HFF-Myc (cell line): ENCODE measurements at places on chromosomes 3 and 15.

GRCh38 chr15:33158366-33158765, 36.1 kb downstream of the FMN1 start:
- no peak for DNase-seq

DNA sequence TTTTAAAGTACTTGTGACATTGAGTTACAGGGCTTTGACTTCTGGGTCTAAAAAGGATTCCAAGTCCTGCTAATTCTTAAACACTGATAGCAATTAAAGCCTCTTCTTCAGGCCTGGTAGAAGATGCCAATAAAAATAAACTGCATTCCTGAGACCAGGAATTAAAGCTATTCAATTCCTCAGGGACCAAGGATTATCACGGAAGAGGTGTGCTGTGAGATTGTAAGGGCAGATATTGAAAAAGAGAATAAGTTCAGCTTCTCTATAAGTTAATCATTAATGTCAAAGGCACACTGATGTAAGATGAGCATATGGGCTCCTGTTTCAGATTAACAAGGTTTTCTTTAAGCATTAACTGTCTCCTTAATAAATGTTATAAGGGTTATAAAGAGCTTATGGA, 611.3 kb downstream of the SI start:
- DNase-seq, result no peak

GRCh38 chr3:52231502-52232278, 6.2 kb upstream of the TLR9 start:
- DNase-seq, result no peak

GRCh38 chr3:183074261-183074660, 25.0 kb downstream of the MCCC1 start:
- no peak for DNase-seq

DNA sequence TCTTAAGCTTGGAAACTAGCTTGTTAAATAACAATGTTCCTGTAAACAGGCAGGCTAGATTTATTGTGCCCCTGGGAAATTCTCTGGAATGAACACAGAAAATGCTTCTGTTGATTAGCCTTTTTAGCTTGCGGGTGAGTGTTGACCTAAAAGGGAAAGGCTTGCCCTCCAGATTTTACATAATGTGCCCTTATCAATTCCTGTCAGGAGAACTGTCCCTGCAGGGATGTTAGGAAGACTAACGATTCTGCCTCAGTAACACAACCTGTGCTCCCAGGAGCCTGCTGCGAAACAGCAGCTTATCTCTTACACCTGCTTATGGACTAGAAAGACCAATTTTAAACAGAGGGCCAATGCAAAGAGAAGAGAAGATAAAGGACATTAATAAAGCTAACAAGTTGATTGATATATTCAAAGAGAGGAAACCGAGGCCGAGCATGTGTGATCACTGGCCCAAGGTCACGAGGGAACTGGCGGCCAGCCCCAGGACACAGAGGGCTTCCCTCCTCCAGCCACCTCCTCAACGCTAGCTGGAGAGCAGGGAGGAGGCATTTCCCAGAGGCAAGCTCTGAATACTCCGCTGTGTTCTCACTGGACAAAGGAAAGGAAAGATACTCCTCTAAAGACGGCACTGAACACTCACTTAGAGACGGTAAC, 48.4 kb upstream of the TJP1 start:
- DNase-seq, result no peak

- DNase-seq, result no peak
These were observed 533.0 kb upstream of the SEMA6D start for GRCh38 chr15:47184003-47184907.

DNA sequence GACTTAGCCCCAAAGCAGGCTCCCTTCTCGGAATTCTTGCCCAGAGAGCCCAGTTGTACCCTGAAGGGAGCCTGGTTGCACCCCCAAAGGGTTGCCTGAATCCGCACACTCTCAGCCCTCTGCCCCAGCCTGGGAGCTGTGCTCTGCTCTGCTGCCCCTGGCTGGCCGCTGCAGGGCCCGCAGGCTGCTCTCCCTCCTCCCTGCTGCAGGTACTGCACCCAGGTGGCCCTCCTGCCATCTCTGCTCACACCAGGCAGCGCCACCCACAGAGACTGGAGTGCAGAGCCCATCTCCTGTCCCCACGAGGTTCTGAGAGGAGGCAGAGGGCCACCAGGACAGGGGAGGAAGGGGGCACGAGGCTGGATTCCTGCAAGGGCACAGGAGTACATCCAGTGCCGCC, 134.2 kb upstream of the NSMCE3 start:
- no peak for DNase-seq

DNA sequence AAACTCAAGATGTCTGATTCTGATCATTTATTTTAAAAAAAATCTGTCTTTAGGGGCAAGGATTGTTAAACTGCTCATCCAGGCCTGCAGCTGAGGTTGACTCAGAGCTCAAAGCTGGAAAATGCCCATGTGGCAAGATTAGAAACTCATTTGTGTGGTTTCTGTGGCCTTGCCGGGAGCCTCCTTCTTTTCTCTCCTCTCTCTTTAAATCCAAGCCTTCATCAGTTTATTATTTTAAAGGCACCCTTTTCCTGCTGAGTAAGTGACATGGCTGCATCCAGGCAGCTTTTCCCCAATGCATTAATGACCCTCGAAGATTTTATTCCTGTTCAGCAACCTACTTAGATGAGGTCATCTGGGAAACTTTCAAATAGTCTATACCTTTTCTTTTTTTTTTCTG, 221.3 kb upstream of the CDIN1 start:
- DNase-seq, result peak; percentile 45

- DNase-seq, result peak; percentile 51
These were observed 186.7 kb downstream of the NLGN1 start for GRCh38 chr3:173584093-173584837.
